ENCODE measurements at places on chromosomes 4 and X. TPM values are rescaled to one million over a fixed set of nuclear protein-coding genes. Genes with fewer than 3 reads are reported as not detected.

DNA sequence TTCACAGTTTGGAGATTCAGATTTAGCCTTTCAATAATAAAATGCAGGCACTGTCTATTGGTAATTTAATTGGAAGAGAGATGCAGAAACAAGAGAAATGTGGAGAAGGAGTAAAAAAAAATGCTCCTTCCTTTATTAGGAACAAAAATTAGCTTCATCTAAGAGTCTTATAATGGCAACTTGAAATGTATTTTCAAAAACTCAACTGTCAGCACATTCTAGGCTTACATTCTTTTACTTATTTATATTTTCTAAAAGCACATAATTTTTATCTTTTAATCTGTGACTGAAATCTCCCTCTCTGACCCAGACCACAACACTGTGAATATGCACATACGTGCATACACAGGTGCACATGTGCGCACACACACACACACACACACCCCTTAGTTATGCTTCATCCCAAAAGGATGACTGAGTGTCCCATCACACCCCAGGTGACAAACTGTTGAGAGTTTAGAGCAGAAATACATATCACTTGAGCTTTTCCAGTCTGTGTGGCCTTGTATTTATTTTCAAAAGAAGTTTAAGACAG is 29.7 kb downstream of the NR3C2 start:
- H3K4me3 ChIP-seq, result no peak overlapping the region
- DNase-seq, result no peak
- no peaks in the 10 kb centered on the region for H3K27me3 ChIP-seq
- H3K4me1 ChIP-seq, result no peaks in the 10 kb centered on the region
- H3K27ac ChIP-seq, result no peak overlapping the region

GRCh38 chrX:44529310-44529709 is 13.3 kb downstream of the FUNDC1 start:
- H3K4me1 ChIP-seq, result no peaks in the 10 kb centered on the region
- peaks cover 4% of the 10 kb centered on the region for H3K36me3 ChIP-seq
- no peak overlapping the region for H3K27ac ChIP-seq
- no peak overlapping the region for H3K4me3 ChIP-seq

ATP6AP1 gene
- 46.1 TPM for total RNA-seq

DNA sequence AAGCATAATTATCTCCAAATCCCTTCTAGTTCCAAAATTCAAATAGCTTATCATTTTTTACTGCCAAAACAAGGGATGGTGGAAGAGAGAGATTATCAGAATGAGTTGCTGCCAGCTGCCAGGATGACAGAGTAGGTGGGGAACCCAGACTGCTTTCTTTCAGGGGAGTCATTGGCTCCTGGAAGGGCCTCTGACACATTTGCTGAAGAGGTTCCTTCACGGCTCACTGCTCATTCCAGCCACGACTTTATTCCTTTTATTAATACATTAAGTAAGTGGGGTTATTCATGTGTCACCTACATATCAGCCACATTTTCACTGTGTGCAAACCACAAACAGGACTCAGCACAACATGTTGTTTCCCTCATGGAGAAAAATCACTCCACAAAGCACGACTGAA is 12.7 kb upstream of the SMIM43 start:
- H3K4me1 ChIP-seq, result peaks cover 2% of the 10 kb centered on the region
- H3K4me3 ChIP-seq, result no peak overlapping the region
- H3K36me3 ChIP-seq, result no peaks in the 10 kb centered on the region
- H3K27ac ChIP-seq, result no peak overlapping the region
- no peak for DNase-seq
- peaks cover 28% of the 10 kb centered on the region for H3K27me3 ChIP-seq

XK gene
- 0.04 TPM for total RNA-seq

- no peak overlapping the region for H3K4me3 ChIP-seq
- no peaks in the 10 kb centered on the region for H3K4me1 ChIP-seq
- H3K27ac ChIP-seq, result no peak overlapping the region
- no peaks in the 10 kb centered on the region for H3K36me3 ChIP-seq
- no peaks in the 10 kb centered on the region for H3K27me3 ChIP-seq
Observed at GRCh38 chr4:178535939-178536579, 1093.8 kb upstream of the AGA start.

TAF7L gene
- not detected for total RNA-seq

GRCh38 chr4:177125656-177126055 is 184.0 kb upstream of the NEIL3 start:
- no peaks in the 10 kb centered on the region for H3K4me1 ChIP-seq
- no peaks in the 10 kb centered on the region for H3K27me3 ChIP-seq
- H3K4me3 ChIP-seq, result no peak overlapping the region

MAGEB2 gene
- total RNA-seq, result not detected

- DNase-seq, result no peak
- no peaks in the 10 kb centered on the region for H3K36me3 ChIP-seq
- H3K4me3 ChIP-seq, result no peak overlapping the region
Observed at GRCh38 chr4:115154826-115155225, 41.4 kb upstream of the NDST4 start.

TMPRSS11A gene
- total RNA-seq, result not detected

GRCh38 chrX:103817502-103817901 is 14.6 kb downstream of the RAB9B start:
- H3K36me3 ChIP-seq, result no peaks in the 10 kb centered on the region
- no peaks in the 10 kb centered on the region for H3K4me1 ChIP-seq
- peaks cover 18% of the 10 kb centered on the region for H3K27me3 ChIP-seq
- DNase-seq, result peak; percentile 47
- no peak overlapping the region for H3K27ac ChIP-seq
- no peak overlapping the region for H3K4me3 ChIP-seq

- H3K4me3 ChIP-seq, result no peak overlapping the region
- no peaks in the 10 kb centered on the region for H3K27me3 ChIP-seq
- DNase-seq, result no peak
- H3K27ac ChIP-seq, result no peak overlapping the region
Observed at GRCh38 chr4:29081234-29081955, 1638.8 kb upstream of the PCDH7 start.

ERAS gene
- not detected for total RNA-seq

CENPVL2 gene
- total RNA-seq, result not detected

GRCh38 chrX:47558436-47558835 is 2.6 kb upstream of the ARAF start:
- peaks cover 28% of the 10 kb centered on the region for H3K4me1 ChIP-seq
- H3K36me3 ChIP-seq, result peaks cover 2% of the 10 kb centered on the region
- H3K27ac ChIP-seq, result no peak overlapping the region
- no peak for DNase-seq
- no peak overlapping the region for H3K4me3 ChIP-seq

- H3K36me3 ChIP-seq, result no peaks in the 10 kb centered on the region
- no peaks in the 10 kb centered on the region for H3K27me3 ChIP-seq
- no peak overlapping the region for H3K27ac ChIP-seq
- H3K4me1 ChIP-seq, result no peaks in the 10 kb centered on the region
- DNase-seq, result no peak
Observed at GRCh38 chr4:104444685-104445084, 50.0 kb downstream of the CXXC4 start.

- H3K27ac ChIP-seq, result no peak overlapping the region
- H3K4me1 ChIP-seq, result no peaks in the 10 kb centered on the region
- no peaks in the 10 kb centered on the region for H3K27me3 ChIP-seq
- no peak overlapping the region for H3K4me3 ChIP-seq
- no peaks in the 10 kb centered on the region for H3K36me3 ChIP-seq
Observed at GRCh38 chr4:162839814-162840213, 326.9 kb downstream of the NAF1 start.

DNA sequence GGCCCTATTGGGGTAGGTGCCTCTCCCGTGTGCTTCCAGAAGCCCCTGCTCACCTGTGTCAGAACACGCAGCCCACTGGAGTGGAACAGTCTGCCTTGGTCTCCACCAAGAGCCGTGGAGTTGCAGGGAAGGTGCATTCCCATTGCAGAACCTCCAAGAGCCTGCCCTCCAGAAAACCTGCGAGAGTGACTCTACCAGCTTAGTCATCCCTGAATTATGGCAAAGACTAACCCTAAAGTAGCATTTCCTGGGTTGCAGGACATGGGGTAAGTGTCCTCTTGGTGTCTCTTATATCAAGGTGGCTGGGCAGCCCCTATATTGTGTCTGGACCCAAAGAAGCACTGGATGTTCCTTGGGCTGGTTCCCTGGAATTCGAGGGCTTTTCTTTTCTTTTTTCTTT is 224.6 kb downstream of the BCOR start:
- H3K36me3 ChIP-seq, result no peaks in the 10 kb centered on the region
- H3K4me1 ChIP-seq, result peaks cover 48% of the 10 kb centered on the region
- DNase-seq, result no peak
- H3K27ac ChIP-seq, result no peak overlapping the region
- H3K4me3 ChIP-seq, result no peak overlapping the region

- H3K4me3 ChIP-seq, result no peak overlapping the region
- H3K27ac ChIP-seq, result no peak overlapping the region
- peaks cover 12% of the 10 kb centered on the region for H3K4me1 ChIP-seq
- H3K27me3 ChIP-seq, result no peaks in the 10 kb centered on the region
- H3K36me3 ChIP-seq, result peaks cover 2% of the 10 kb centered on the region
Observed at GRCh38 chr4:147975933-147976928, 244.3 kb downstream of the ARHGAP10 start.

- DNase-seq, result no peak
- H3K27ac ChIP-seq, result no peak overlapping the region
- H3K4me1 ChIP-seq, result peaks cover 39% of the 10 kb centered on the region
- no peak overlapping the region for H3K4me3 ChIP-seq
Observed at GRCh38 chr4:36317721-36318120, 36.3 kb downstream of the DTHD1 start.

ETDB gene
- not detected for total RNA-seq

DNA sequence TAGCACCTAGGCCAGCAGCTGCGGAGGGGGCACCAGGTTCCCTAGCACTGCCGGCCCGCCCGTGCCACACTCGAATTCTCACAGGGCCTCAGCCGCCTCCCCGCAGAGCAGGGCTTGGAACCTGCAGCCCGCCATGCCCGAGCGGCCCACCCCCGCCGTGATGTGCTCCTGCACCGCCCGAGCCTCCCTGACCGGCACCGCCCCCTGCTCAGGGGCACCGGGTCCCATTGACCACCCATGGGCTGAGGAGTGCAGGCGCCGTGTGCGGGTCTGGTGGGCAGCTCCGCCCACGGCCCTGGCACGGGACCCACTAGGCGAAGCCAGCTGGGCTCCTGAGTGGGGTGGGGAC is 35.4 kb upstream of the ENPP6 start:
- peaks cover 7% of the 10 kb centered on the region for H3K4me1 ChIP-seq
- H3K4me3 ChIP-seq, result no peak overlapping the region

PPM1K gene
- total RNA-seq, result 58.4 TPM

TMEM33 gene
- 54.4 TPM for total RNA-seq

DUX4 gene
- total RNA-seq, result not detected

DNA sequence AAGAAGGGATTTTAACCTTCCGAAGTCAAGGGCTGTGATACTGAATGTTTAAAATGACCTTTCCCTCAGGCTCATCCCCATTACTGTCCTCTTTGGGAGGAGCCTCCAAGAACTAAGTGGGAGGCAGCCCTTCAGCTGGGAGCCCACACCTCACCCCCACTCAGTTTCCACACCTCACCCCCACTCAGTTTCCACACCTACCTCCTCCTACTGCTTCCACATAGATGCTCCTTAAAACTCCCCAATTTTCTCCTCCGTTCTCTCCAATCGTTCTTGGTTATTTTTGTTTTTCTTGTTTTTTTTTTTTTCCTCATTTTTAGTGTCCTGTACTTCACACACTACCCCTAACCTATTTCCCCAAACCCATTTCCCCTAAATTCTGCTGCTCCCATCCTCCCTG is 31.6 kb upstream of the ANXA3 start:
- H3K27ac ChIP-seq, result no peak overlapping the region
- no peak for DNase-seq
- H3K27me3 ChIP-seq, result peaks cover 25% of the 10 kb centered on the region
- H3K4me1 ChIP-seq, result no peaks in the 10 kb centered on the region
- H3K36me3 ChIP-seq, result no peaks in the 10 kb centered on the region

BEND2 gene
- total RNA-seq, result not detected

- H3K27me3 ChIP-seq, result no peaks in the 10 kb centered on the region
- peaks cover 54% of the 10 kb centered on the region for H3K36me3 ChIP-seq
- no peak overlapping the region for H3K4me3 ChIP-seq
- peaks cover 4% of the 10 kb centered on the region for H3K4me1 ChIP-seq
- DNase-seq, result no peak
- H3K27ac ChIP-seq, result no peak overlapping the region
Observed at GRCh38 chr4:17797808-17798207, 12.7 kb downstream of the DCAF16 start.

DNA sequence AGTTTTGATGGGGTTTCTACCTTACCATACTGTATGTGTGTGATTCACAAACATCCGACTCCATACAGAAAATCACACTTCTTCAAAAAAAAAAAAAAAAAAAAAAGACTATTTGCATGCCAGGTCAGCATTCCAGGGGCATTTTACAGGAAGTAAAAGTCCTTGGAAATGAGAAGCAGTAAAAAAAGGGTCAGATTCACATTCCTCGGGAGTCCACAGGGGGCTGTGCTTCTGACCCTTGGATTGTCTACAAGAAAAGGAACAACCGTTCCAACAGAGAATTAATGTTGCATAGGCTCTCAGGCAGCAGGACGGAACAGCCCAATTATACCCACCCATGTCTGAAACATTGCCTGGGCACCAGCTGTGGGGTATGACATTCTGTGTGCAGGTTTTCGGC is 290.3 kb downstream of the LDB2 start:
- no peaks in the 10 kb centered on the region for H3K4me1 ChIP-seq
- H3K27me3 ChIP-seq, result no peaks in the 10 kb centered on the region
- no peak overlapping the region for H3K27ac ChIP-seq
- no peak overlapping the region for H3K4me3 ChIP-seq
- DNase-seq, result no peak

ANXA3 gene
- total RNA-seq, result 2.2 TPM

- DNase-seq, result peak; percentile 47
- no peaks in the 10 kb centered on the region for H3K27me3 ChIP-seq
- H3K36me3 ChIP-seq, result no peaks in the 10 kb centered on the region
- peak overlapping the region; percentile 65 for H3K27ac ChIP-seq
Observed at GRCh38 chr4:186628058-186628711, 72.8 kb upstream of the MTNR1A start.

DNA sequence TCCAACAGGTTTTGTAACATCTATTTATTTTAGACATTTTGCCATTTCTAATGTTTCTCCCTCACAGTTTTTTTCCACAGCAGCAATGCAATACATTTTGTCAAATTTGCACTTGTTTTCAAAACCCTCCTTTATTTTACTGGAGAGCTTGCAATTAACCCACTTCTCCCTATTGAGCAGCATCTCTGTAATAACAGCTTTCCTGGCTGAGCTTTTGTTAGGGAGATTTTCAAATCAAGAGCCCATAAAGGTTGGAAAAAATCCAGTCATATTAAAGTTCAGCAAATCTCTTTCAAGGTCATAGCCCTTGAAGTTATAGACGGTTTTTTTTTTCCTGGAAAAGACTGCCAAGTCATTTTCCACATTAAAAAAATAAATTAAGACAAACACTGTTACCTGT is 450.6 kb upstream of the TENM3 start:
- no peaks in the 10 kb centered on the region for H3K36me3 ChIP-seq
- no peak overlapping the region for H3K27ac ChIP-seq
- H3K27me3 ChIP-seq, result no peaks in the 10 kb centered on the region
- H3K4me1 ChIP-seq, result no peaks in the 10 kb centered on the region
- no peak for DNase-seq
- H3K4me3 ChIP-seq, result no peak overlapping the region

DNA sequence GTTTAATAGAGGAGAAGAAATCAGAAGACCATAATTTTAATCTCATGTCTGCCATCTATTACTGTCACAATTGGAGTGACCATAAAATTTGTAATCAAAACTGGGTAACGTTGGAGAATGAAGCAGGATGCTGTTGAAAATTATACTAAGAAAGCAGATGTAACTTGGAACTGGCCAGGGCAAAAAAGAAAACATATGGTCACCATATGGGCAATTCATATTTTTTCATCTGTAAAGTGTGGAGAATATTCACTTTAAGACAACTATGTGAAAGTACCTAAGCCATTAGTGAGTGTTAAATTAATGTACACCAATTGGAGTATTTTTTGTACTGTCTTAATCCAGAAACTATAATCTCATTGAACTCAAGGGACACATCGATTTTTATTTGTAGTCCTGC is 1008.0 kb downstream of the GLUD2 start:
- H3K27ac ChIP-seq, result no peak overlapping the region
- no peak for DNase-seq
- H3K27me3 ChIP-seq, result no peaks in the 10 kb centered on the region
- H3K4me3 ChIP-seq, result no peak overlapping the region
